ENCODE measurements at places on chromosomes 12 and 14. TPM values are rescaled to one million over a fixed set of nuclear protein-coding genes. Genes with fewer than 3 reads are reported as not detected.
A peak's percentile ranks its signal among the peaks of the same experiment; 100 is the strongest.

GRCh38 chr14:36520601-36521525, 831 bp upstream of the NKX2-1 start:
- DNase-seq = no peak

DNA sequence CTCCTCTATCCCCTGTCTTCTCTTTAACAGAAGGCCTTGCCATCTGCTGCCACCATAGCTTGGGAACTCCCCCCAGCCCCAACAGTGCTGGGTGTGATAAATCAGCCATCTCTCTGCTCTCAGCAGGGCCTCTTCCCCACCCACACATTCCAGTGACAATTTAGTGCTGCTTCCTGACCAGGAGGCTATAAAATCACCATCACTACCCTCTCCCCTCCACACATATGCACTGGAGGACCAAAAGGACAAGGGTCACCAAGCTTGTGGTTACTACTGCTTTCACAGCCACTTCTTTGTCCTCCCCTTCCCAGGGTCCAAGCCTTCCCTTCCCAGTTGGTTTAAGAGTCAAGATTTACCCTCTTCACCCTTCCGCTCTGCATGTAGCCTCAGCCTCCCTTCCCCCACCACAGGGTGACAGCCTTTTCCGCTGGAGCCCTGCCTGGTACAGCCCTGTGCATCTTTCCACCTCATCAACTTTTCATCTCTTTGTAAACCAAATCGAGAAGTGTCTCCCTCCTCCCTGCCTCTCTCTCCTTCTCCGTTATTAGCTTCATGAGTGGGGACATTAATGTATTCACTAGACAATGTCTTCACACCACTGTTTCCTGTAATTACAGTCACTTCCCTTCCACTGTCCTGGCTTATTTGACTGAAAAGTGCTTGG, 9.4 kb downstream of the PSMB5 start:
- no peak for DNase-seq

DNA sequence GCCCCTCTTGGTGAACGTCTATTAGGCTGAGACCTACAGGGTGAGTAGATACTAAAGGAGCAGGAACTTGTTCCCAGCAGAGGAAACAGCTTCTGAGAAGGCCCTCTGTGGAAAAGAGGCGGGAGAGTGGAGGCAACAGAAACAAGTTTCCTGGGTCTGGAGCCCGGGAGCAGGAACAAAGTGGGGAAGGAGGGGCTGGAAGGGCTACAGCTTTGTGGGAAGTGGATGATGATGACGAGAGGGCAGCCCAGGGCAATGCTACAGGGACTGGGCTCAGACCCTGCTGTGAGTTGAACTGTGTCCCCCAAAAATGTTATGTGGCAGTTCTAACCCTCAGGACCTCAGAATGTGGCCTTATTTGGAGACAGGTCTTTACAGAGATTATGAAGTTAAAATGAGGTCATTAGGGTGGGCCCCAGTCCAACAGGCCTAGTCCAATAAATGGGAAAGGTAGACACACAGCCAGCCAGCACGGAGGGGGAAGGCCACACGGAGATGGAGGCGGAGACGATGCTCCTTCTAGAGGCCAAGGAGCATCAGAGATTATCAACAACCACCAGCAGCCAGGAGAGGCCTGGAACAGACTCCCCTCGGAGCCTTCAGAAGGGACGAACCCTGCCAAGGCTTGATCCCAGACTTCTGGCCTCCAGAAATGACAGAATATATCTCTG, 14.3 kb downstream of the CAMKK2 start:
- no peak for DNase-seq

GRCh38 chr12:70960484-70960883, 39.9 kb upstream of the PTPRR start:
- no peak for DNase-seq

GRCh38 chr12:46559311-46559710, 186.7 kb upstream of the SLC38A2 start:
- DNase-seq = no peak

DNA sequence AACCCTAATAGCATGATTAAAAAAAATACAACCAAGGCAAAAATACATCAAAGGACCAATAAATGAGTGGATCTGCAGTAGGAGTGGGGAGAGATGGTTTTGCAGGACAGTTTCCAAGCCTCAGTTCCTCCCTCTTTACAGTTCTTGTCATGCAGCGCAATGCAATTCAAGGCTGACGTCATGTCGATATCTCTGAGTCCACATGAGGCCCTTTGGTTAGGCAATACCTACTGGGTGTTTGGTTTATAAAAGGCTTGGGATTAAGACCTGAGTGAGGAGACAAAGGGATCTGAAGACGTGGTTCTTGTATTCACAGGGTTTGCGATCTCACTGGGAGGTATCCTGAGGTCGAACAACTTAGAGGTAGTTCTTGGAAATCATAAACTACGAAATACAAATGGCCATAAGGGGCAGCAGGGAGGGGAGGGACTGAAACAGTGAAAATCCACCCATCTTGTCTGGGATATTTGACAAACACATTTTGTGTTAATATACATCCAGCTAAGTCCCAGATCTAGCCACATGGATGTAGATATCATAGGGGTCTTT, 441.0 kb downstream of the FUT8 start:
- no peak for DNase-seq

- peak; percentile 12 for DNase-seq
Observed at GRCh38 chr12:5309654-5310053, 122.3 kb upstream of the NTF3 start.

DNA sequence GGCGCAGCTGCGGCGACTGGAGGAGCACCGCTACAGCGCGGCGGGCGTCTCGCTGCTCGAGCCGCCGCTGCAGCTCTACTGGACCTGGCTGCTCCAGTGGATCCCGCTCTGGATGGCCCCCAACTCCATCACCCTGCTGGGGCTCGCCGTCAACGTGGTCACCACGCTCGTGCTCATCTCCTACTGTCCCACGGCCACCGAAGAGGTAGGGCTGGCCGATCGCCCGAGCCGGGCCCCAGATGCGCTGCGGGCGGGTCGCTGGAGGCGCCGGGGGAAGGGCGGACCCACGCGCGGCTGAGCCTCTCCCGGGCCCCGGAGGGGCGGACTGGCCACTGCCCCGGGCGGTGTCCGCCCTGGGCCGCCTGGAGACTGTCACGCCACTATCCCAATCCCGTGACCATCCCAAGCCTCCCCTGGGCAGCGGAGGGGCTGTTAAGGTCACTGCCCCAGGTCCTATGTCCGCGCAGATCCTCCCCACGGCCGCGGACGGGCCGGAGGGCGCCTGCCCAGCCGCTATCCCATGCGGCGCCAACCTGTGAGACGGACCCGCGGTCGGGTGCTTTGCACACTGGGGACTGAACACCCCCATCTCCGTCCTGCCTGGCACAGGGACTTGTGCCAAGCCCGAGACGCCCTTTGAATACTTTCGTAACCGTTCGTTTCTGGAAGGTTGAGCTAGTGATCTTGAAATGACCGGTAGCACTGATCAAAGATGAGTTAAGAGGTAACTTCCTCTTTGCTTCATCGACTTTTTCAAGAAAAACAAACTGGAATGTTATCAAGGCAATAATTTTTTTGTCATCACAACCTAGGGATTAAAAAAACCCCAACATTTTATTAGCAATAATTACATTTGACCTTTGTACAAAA, 725 bp downstream of the CHPT1 start:
- DNase-seq = no peak

DNA sequence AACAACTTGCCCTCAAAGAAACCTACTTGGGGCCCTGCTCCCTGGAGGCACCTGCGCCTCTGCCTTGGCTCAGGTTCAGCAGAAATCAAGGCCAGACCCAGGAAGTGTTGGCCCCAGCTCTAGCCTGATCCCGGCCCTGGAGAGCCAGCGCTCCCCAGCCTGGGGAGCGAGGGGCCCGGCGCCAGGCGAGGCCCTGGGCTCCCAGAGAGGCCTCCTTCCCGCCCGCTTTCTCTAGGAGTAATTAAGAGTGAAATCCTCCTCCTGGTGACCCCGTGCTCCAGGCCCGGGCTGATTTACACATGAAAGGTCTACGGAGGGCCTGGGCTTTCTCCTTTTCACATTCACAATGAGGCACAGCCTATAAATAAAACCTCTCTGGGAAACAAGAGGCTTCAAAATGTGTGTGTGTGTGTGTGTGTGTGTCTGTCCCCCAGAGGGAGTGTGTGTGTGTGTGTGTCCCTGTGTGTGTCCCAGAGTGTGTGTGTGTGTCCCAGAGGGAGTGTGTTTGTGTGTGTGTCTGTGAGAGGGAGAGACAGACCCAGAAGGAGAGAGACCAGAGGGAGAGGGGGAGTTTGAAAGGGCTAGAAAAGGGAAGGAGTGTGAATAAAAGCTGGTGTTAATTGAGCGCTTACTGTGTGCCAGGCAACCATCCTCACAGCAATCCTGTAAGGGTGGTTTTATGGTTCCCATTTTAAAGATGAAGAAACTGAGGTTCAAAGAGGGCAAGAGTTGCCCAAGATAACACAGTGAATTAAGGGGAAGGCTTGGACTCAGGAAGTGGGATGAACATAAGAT, 23.8 kb upstream of the COX6A1 start:
- no peak for DNase-seq

- no peak for DNase-seq
Observed at GRCh38 chr12:26109343-26109881, 15.4 kb downstream of the BHLHE41 start.

DNA sequence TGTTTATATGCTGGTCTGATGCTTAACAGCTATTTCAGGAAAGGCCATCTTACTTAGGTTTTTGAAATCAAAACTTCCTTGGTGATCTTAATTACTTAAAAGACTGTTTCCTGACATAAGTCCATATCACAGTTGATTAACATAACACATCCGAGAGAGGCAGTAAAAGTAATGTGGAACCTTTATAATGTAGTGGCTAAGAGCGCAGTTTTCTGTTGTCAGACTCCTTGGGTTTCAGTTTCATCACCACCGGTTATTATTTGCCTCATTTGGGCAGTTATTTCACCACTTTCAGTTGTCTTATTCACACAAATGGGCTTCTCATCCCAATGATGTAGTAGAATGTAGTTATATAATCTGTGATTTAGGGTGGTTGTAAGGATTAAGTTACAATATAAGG, 30.9 kb downstream of the TBC1D15 start:
- no peak for DNase-seq

- DNase-seq = no peak
Observed at GRCh38 chr14:65339866-65340265, 72.7 kb upstream of the FUT8 start.

- no peak for DNase-seq
Observed at GRCh38 chr14:55160989-55161388, 30.4 kb downstream of the DLGAP5 start.

DNA sequence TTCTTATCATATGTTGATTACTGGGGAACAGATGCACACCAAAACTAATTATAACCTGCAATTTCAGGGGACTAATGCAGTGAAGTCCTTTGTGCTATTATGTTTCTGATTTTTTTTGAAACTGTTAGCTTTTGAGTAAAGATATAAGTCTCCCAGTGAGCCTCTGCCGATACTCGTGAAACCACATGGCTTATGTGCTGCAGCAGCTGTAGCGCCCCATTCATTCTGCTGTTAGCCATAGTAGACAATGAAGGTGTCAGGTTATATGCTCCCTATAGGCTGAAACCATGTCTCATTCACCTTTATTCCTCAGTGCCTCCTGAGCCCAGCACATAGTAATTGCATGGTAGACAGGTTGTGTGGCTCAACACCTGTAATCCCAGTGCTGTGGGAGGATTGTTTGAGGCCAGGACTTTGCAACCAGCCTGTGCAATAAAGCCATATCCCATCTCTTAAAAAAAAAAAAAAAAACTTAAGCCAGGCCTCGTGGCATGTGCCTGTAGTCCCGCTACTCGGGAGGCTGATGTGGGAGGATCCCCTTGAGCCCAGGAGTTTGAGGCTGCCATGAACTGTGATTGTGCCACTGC, 25.0 kb downstream of the GOLGA5 start:
- DNase-seq = no peak

GRCh38 chr14:103230021-103230420, 104.0 kb upstream of the EIF5 start:
- DNase-seq = no peak

GRCh38 chr14:102819747-102820330, 42.6 kb downstream of the TRAF3 start:
- DNase-seq = peak; percentile 61

GRCh38 chr12:106954462-106955376, 988 bp upstream of the TMEM263 start:
- DNase-seq = peak; percentile 74

DNA sequence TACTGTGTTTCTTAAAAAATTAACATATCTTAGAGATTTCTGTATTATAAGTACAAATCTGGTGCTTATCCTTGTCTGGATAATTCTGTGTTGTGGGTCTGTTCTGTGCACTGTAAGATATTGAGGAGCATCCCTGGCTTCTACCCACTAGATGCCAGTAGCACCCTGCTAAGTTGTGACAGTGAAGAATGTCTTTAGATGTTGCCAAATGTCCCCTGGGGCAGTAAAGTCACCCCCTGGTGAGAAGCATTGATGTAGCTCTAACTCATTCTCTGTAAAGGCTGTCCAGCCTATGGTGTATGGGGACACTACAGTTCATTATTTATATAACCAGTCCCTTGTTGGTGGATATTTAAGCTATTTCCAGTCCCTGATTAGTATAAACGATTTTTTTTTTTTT, 31.4 kb downstream of the MAP1LC3B2 start:
- no peak for DNase-seq

- peak; percentile 86 for DNase-seq
Observed at GRCh38 chr12:117367006-117367638, 5.7 kb upstream of the NOS1 start.

DNA sequence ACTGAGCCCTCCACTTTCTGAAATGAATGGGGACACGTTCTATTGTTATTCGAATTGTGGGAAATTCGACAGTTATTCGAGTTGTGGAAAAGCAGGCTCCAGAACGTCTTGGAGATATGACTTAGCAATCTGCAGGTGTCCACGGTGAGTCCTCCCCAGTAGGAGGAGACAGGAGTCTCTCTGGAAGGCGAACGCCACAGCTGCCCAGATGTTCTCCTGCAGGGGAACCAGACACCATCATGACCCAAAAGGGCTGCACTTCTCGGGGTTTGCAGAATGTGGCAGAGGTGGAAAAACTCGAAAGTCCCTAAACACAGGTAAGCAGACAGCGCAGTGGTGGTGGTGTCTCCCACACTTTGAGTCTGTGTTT, 363.6 kb upstream of the SFSWAP start:
- DNase-seq = no peak

DNA sequence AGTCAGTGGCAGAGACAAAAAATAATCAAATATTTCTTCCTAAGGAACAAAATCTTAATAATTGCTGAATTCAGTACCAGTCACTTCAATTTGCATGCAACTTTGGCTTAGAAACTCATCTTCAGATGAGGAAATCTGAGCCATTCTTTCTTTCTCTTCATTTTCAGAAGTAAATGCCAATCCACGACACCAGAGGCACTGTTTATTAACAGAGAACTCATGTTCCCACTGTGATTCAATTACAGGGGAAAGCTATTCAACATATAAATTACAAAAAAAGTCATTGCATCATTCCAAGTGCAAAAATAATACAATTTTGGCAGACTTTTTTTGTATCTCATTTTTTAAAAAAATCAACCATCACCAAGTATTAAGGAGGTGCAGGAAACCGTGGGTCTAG, 816.1 kb upstream of the TMEM132C start:
- no peak for DNase-seq

GRCh38 chr12:101876322-101876860, 989 bp upstream of the DRAM1 start:
- no peak for DNase-seq

GRCh38 chr12:94053676-94054075, 94.7 kb upstream of the PLXNC1 start:
- DNase-seq = no peak

Gene MYO1H
- total RNA-seq = not detected

Gene LRRIQ1
- not detected for total RNA-seq

Gene MGAT4C
- total RNA-seq = not detected

Gene SDSL
- 0.61 TPM for total RNA-seq

Gene KLRD1
- total RNA-seq = 1.2 TPM

Gene CCDC197
- total RNA-seq = not detected

All from activated CD4-positive, alpha-beta T cell treated with anti-CD3 and anti-CD28 coated beads, Interleukin-2, amount 10 ng/mL, durations not matched to agents 24 days and 14 days (primary cell).